ENCODE measurements at places on chromosomes 5 and 9. TPM values are rescaled to one million over a fixed set of nuclear protein-coding genes. Genes with fewer than 3 reads are reported as not detected.
A peak's percentile ranks its signal among the peaks of the same experiment; 100 is the strongest.

DNA sequence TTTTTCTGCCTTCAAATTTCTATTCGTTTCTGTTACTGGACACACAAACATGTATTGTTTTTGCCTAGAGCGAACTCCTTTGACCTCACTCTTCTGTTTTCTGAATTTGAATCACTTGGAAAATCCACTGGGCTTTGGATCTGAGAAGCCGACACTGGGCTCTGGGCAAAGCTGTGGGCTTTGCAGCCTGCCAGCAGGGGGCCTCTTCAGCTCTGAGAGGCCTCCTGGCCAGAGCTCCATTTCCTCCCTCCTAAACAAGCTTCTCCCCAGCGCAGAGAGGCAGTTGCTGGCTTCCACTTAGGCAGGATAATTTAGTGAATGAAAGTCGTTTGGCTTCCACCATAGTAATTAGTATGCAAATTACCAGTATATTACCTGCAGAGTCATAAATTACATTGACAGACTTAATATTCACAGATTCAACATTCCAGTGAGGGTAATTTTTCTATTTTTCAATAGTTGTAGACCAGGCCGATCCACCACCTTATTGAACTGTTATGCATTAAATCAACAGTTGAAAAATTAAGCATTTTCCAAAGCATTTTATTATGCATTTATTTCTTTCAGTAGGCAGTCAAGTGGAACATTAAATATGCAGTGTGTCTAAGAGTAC, 104.0 kb upstream of the ZNF366 start:
- peak; percentile 60 for DNase-seq

DNA sequence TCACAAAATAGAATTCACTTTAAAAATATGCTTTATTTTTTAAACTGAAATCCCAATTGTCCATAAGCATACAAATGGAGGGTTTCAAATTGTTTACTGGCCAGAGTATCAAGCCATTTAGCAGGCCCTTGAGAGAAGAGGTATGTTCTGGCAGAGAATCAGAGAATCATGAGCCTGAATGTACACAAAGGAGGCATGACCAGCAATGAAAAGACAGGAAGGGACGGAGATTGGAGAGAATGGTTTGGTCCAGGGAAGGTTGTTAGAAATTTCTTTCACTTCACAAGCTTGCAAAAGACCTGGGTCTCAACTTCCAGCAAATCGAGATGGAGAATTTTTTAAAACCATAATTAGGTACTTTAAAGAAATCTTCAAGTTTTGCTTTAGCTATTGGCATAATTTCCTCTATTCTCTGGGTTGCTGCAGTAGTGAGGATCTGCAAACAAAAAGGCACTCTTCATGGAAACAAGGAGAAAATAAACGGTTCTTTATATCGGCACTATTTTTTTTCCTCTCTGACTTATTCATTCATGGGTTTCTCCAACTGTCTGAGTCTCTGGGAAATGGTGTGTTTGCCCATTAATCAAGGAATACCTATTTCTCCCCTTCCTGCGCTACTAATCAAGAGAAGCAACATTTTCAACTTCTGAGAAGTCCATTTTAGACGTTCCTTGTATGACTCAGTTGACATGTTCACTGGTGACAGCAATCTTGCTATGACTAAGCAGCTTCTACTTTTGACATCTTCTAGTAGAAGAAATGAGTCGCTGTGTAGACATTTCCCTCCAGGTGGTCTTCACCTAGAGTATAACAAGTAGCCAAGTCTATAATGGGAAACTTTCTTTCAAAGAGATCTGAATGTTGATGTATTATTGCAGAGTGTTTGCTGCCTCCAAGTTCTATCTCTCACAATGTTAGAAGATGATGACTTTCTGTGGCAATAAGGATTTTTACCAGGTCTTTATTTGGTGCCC, 23.1 kb upstream of the ERCC6L2 start:
- DNase-seq: no peak

The FGD3 gene
- total RNA-seq: 167 TPM

- DNase-seq: no peak
These were observed 30.0 kb upstream of the GAS1 start for GRCh38 chr9:86977205-86977835.

- no peak for DNase-seq
These were observed 763.1 kb downstream of the TAF11L14 start for GRCh38 chr5:18397371-18397770.

The NPM1 gene
- 920 TPM for total RNA-seq

DNA sequence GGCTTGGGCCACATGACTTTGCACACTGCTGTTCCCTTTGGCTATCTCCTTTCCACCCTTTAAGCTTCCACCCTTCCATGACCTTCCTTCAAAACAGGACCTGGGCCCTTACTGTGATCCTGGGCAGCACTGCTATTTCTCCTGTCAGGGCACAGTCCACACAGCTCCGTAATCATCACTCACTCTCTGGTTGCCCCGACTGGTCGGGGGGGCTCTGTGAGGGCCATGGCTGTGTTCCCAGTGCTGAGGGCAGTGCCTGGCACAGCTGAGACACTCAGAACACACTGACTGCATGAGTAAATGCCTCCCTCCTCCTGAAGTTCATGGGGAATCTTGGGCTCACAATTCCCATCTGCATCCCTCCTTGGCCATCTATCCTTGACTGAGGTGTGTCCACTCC, 12.2 kb downstream of the TRAF1 start:
- DNase-seq: no peak

- DNase-seq: no peak
These were observed 5.1 kb upstream of the ZFP62 start for GRCh38 chr5:180865981-180866695.

DNA sequence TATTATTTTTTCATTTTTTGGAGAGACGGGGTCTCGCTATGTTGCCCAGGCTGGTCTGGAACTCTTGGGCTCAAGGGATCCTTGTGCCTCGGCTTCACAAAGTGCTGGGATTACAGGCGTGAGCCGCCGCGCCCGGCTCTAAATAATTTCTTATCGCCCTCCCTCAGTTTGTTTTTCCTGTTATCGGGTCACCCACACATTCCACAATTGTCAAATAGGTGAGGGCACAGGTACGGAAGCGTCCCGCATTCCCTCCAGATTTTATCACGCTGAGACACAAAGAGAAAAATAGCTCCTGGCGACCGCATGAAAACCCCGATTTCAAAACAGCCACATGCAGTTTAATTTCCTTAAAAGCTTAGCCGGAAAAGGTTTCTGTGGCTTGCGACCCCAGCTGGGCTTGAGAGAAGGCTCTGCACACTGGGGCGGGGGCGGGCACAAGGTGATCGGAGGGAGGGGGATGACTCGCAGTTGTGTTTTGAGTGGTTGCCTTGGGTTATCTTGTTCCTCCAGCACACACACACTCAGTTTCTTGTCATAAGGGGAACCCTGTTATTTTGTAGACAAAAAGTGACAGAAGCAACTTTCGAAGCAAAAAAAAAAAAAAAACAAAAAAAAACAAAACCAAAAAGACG, 717 bp upstream of the IQGAP2 start:
- DNase-seq: peak; percentile 90

The TTC39B gene
- total RNA-seq: 3.6 TPM

DNA sequence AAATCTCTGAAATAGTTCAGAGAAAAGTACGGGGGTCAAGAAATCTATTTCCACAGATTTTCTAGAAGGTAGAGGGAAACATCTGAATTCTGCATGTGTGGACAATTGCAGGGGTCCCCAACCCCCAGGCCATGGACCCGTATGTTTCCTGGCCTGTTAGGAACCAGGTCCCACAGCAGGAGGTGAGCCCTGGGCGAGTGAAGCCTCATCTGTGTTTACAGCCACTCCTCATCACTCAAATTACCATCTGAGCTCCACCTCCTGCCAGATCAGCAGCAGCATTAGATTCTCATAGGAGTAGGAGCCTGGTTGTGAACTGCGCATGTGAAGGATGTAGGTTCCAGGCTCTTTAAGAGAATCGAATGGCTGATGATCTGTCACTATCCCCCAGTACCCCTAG, 200.5 kb upstream of the EDIL3 start:
- DNase-seq: no peak

DNA sequence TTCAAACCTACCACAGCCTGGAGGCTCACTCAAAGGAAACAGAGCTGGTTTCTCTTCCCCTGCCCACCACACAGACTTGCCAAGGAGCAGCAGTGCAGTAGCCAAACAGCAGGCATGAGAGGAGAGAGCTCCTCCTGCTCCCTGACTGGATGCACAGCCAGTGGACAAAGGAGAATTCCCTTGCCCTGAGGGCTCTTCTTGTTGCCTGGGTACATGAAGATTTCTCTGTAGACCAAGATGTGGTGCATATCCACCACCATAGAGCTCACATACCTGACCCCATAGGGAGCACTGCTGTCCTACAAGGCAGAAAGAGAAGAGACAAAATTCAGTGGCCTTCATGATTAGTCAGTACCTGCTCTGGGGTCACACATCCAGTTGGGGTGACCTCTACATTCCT, 56.3 kb upstream of the SPATA31E1 start:
- DNase-seq: no peak

The ANKRD20A1 gene
- total RNA-seq: 1.3 TPM

The LYSMD3 gene
- total RNA-seq: 23.7 TPM

The MCC gene
- total RNA-seq: 0.83 TPM

- DNase-seq: no peak
These were observed 24.8 kb upstream of the OTP start for GRCh38 chr5:77663090-77663863.

GRCh38 chr5:83991566-83992224, 271.0 kb upstream of the HAPLN1 start:
- no peak for DNase-seq

DNA sequence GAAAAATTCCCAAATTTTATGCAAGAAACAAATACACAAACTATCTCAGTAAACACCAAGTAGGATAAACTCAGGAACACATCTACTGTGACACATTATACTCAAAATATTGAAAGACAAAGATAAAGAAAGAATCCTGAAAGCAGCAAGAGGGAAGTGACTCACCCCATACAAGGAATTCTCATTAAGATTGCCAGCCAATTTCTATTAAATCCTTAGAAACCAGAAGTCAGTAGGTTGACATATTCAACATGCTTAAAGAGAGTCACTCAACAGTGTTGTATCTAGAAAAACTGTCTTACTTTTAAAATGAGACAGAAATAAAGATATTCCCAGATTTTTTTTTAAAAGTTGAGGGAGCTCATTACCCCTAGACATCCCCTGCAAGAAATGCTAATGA, 15.5 kb downstream of the SPATA31E1 start:
- no peak for DNase-seq

The SAXO1 gene
- total RNA-seq: not detected

The C5 gene
- total RNA-seq: 10.4 TPM

The ZNF300 gene
- total RNA-seq: 8.1 TPM

- no peak for DNase-seq
These were observed 56.4 kb downstream of the BHMT start for GRCh38 chr5:79168031-79168430.

GRCh38 chr5:177546258-177546741, 8.1 kb downstream of the FAM193B start:
- no peak for DNase-seq

GRCh38 chr9:130213911-130214761, 41.9 kb downstream of the NCS1 start:
- DNase-seq: no peak

The PRDM9 gene
- not detected for total RNA-seq

The AFF4 gene
- 87.4 TPM for total RNA-seq

DNA sequence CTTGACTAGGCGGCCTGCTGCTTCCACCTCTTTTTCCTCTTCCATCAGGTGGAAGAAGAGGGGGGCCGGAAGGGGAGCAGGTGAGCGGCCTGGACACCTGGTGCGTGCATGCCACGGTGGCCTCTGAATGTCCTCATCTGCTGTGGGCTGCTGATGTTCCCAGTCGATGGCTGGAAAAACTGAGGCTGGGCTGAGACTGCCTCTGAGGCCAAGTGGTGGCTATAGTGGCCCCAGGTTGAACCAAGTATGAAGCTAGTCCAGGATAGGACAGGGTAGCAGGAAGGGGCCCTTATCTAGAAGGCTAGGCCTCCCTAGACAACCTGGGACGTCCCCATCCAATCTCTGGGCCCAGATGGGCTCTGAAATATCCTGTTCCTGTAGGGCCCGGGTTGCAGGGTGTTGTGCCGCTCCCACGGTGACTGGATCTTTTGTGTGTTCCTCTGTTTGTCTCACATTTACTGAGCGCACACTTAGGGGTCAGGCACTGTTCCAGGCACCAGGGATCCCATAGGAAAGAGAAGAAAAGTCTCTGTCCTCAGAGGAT, 753 bp upstream of the NR5A1 start:
- DNase-seq: no peak

GRCh38 chr9:88994469-88995199, 3.4 kb downstream of the S1PR3 start:
- no peak for DNase-seq

The C5orf46 gene
- total RNA-seq: not detected

The GLRX gene
- total RNA-seq: 44.6 TPM

GRCh38 chr9:94081864-94082463, 2.3 kb upstream of the PTPDC1 start:
- no peak for DNase-seq

Data from B cell (primary cell).